GOT3 (cell line): ENCODE measurements at places on chromosomes 16 and 17.

DNA sequence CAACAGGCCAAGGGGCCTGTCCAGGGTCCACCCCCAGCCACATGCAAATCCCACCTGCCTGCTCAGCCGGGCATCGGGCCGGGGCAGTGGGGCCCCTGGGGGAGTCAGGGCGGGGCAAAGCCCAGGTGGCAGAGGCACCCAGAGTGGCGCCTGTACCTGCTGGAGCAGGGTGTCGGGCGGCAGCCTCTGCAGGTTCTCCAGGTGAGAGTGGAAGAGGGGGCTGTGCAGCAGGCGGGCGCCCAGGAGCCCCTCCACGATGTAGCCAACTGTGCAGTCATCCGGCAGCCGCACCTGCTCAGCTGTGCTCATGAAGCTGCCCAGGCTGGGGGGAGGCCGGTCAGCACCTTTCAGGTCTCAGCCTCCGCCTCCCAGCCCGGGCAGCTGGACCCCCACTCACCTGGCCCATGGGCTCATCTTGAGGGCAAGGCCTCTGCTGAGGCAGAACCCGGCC lies 2.1 kb downstream of the RFNG start:
- no peak for DNase-seq

- no peak for DNase-seq
Measured at GRCh38 chr16:28217326-28217725, 5.6 kb upstream of the XPO6 start.

- DNase-seq: no peak
Measured at GRCh38 chr17:79829004-79829403, 10.2 kb downstream of the CBX4 start.

DNA sequence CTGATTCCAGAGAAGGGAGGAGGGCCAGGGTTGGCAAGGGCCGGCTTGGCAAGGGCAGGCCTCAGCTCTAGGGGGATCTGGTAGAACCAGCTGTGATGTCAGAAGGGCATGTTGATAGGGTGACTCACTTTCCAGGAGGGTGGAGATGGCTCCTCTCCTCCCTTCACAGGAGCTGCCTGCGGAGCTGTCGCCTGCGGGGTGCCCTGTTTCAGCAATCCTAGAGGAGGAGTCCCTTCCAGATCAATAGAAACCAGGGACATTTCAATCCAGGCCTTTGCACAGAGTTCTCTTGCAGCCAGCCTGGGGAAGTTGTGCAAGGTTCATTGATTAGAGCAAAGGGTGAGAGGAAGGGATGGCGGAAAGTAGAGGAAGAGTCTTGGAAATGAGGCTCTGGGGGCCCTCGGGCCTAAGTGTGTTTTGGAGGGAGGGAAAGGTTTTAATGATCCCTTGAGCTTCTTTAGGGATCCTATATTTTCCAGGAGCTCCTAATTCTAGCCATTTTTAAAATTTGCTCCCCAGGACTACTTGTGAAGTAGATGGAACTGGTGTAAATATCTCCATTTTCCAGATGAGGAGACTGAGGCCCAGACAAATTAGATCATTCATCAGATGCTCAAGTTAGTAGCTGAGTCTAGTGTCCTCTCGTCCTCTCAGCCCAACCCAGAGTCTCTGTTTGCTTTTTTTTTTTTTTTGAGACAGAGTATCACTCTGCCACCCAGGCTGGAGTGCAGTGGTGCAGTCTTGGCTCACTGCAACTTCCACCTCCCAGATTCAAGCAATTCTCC lies 24.8 kb upstream of the CSNK2A2 start:
- DNase-seq: no peak

DNA sequence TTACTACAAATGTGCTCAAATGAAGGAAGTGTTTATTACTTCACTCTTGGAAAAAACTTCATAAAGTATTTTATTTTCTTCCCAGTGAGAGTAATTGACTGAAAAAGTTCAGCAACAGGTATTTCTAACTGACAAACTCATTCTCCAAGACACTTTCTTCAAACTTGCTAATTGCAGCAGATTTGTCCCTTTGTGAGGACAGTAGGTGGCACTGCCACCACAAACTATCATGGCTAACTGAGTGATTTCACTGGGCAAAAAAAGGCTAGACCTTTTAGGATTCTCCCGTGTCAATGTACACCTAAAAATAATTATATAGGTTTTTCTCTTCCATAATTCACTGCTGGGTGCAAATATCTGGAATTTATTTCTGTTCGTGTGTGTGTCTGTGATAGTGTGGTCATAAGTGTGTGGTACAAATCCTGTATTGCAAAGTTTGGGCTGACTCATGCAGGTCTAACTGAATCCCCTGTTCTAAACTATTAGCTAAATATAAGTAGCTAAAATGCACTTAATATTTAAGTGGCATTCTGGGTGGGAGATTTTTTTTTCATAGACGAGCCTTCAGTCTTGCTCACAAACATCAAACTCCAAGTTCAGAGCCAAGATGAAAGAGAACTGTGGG lies 3.9 kb downstream of the HS3ST3A1 start:
- no peak for DNase-seq

DNA sequence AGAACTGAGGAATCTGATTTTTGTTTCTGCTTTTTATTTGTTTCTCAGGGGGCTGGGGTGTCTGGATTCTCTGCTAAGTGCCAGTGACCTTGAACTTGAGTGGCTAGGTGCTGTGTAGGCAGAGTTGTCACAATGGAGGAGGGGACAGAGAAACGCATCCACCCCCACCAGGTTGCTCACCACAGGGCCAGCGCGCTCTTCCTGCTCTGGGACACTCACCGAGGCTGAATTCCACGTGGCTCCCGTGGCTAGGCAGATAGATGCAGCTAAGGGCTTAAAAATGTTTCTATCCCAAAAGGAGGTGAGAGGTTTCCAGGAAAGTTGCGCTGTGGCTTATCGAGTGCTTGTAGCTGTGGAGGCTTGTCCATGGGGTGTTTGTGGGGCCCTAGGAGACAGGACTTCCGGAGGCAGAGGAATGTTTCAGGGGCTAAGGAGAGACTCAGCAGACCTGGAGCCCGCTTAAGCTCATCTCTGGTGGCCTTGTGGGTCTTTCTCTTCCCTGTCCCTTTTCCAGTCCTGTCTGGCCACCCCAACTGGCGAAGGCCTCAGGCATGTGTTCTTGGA lies 36.8 kb downstream of the ADCY7 start:
- DNase-seq: no peak

GRCh38 chr17:75906143-75906884 lies 1.6 kb upstream of the MRPL38 start:
- DNase-seq: no peak

DNA sequence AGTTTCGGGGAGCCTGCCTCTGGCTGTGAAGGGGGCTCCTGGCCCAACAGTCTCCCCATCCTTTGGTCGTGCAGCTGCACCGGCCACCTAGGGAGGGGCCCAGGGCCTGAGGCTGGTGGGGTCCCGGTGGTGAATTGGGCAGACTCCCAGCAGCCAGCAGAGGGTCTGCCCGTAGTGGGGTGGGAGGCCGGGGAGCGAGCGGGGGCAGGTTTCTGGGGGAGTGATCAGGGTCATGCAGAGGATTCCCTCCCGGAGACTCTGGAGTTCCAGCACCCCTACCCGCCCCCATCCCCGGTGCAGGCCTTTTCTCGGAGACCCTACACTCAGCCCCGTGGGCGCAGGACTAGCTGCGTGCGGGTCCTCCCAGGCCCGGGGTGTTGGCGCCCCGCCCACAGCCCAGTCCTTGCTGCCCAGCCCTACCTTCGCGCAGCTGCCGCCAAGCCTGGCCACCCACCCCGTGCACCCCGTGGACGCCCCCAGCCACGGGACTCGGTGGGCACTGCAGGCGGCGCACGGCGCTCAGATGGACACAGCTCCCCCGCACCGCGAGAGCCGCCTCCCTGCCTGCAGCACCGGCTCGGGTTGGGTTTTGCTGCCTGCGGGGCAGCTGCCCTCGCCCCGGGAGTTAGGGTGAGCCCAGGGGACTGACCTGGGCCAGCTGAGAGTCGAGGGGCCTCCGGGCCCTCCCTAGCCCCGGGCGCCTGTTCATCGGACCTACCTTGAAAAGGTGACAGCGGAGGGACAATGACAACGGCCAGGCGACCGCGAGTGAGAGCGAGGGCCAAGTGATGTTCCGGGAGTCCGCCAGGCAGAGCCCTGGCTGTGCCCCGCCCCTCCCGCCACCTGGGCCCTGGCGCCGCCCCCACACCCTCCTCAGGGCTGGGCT lies at the start of gene GNG13:
Gene GNG13, minus strand, starts transcription at position 787 of the 886 bp plus-strand sequence. CDS start 1,657 bp downstream, outside the sequence.
- no peak for DNase-seq

- no peak for DNase-seq
Measured at GRCh38 chr16:73131156-73131862, 83.4 kb upstream of the ZFHX3 start.

DNA sequence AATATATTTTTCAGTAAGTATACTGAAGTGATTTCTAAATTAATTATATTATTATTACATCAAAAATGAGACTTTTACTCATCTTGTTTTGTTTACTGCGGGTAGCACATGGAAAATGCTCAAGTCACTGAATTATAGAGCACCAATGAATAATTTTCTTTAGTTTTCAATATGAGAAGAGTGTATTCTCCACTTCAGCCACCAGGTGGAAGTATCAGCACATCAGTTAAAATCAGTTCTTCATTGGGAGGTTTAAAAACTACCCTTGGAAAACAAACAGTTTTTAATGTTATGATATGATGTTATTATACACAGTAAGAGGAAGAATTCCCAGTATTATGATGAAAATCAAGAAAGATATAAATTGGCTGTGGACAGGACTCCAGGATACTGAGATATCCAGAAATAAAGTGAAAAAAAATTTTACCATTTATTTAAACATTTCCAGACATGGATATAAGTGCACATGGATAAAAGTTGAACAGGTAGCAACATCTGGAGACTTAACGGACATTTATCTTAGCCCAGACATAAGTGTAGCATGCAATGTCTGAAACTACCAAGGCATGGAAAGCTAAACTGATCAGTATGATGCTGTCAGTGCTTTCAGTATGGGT lies 467.3 kb downstream of the KCNJ2 start:
- no peak for DNase-seq

- DNase-seq: no peak
Measured at GRCh38 chr16:52597772-52598483, 51.0 kb upstream of the TOX3 start.

DNA sequence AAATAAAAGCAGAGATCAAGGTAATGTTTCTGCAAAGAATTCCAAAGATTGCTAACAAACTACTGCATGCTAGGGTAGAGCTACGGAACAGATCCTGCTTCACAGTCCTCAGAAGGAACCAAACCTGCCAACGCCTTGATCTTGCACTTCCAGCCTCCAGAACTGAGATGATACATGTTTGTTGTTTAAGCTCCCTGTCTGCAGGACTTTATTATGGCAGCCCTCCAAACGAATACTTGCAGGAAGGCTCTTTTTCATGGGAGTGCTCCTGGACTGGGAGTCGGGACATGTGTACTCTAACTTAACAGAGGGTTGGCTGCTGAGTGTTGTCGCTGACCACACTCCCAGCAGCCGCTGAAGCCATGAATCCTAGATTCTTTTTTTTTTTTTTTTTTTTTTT lies 808.8 kb upstream of the EEF2KMT start:
- no peak for DNase-seq

- DNase-seq: no peak
Measured at GRCh38 chr17:47633996-47634395, 15.7 kb upstream of the KPNB1 start.

DNA sequence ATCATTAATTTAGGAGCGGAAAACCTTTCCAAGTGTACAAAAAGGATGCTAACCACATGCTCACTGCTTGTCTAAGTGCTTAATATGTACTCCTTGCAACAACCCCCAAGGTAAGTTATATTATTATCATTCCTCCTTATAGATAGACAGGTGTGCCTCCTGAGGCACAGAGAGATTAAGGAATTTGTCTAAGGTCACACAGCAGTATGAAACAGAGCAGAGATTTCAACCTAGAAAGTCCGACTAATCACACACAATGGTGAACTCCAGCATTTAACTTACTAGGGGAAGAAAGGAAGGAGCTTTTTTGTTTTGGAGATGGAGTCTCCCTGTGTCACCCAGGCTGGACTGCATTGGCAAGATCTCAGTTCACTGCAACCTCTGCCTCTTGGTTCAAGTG lies 37.0 kb upstream of the USP7 start:
- no peak for DNase-seq

DNA sequence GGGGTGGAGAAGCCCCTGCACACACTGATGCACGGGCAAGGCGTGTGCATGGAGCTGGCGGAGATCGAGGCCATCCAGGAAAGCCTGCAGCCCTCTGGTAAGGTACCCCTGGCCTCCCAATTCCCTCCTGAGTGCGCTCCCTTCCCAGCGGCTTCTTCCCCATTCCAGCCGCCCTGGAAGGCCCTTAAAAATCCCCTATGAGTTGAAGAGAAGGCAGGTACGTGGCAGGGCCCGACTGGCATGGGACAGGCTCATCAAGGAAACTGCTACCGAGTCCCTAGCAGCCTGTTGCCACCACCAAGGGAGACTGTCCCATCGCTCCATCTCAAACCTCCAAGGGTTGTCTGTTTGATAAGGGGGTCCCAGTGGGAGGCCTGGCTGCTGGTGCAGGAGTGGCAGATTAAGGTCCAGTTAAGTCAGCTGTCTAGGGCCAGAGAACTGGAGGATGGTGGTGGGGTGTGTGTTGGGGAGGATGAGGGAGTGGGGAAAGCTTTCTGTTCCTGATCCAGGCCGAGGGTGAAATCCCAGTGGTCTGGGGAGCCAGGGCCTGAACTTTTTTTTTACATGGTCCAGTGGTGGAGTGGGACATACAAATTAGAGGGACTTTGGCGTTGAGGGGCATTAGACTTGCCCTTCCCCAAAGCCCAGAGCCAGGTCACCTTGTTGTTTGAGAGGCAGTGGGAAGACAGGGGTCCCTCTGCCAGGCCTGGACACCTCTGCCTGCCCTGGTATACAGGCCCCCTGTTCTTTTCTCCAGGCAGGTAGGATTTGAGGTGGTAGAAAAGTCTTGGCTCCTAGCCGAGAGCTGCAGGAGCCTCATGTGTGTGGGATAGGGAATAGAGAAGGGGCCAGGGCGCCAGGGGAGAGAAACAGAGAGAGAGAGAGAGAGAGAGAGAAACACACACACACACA lies 994 bp downstream of the IGFBP4 start:
- DNase-seq: no peak

DNA sequence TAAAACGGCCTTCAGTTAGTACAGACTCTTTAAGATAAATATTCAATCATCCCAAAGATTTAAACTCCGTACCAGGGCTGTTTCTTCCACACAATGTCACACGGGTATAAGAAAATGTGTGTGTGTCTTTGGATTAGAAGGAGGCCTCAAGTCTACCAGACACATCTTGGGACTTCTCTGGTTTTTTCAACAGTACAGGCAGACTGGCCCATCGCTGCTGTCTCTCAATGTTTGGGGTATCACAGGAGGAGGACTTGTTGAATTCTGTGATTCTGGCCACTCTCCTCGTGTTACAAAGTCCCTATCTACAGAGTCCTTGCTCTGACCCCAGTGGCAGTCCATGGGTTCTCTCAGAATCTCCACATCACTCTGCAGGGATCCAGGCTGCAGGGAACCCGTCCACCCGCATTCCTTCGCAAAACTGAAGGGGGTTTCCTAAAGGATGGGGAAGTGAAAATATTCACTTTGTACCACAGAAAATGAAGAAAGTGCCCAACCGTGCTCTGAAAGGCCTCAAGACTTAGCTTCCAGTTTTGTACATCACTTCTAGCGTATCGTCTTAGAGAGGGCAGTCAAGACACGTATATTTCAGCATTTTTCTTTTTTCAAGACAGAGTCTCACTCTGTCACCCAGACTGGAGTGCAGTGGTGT lies 373.2 kb downstream of the NPIPA8 start:
- no peak for DNase-seq

- DNase-seq: no peak
Measured at GRCh38 chr17:74532115-74532514, 840 bp upstream of the CD300LB start.

- no peak for DNase-seq
Measured at GRCh38 chr16:83900571-83900970, 1.7 kb downstream of the MLYCD start.
